AG10803 (cell line): ENCODE measurements at places on chromosomes 1 and 21.

DNA sequence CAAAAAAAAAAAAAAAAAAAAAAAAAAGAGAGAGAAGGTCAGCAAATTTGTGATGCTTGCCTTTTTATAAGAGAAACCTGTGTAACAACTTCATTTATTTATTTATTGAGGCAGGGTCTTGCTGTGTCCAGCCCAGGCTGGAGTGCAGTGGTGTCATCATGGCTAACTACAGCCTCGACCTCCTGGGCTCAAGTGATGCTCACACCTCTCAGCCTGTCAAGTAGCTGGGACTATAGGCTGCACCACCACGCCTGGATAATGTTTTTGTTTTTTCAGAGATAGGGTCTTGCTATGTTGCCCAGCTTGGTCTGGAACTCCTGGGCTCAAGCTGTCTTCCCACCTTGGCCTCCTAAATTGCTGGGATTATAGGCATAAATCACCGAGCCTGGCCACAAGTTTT is 42.4 kb downstream of the DHCR24 start:
- DNase-seq, result no peak

GRCh38 chr1:6517435-6517851 is 26.0 kb upstream of the PLEKHG5 start:
- DNase-seq, result no peak

DNA sequence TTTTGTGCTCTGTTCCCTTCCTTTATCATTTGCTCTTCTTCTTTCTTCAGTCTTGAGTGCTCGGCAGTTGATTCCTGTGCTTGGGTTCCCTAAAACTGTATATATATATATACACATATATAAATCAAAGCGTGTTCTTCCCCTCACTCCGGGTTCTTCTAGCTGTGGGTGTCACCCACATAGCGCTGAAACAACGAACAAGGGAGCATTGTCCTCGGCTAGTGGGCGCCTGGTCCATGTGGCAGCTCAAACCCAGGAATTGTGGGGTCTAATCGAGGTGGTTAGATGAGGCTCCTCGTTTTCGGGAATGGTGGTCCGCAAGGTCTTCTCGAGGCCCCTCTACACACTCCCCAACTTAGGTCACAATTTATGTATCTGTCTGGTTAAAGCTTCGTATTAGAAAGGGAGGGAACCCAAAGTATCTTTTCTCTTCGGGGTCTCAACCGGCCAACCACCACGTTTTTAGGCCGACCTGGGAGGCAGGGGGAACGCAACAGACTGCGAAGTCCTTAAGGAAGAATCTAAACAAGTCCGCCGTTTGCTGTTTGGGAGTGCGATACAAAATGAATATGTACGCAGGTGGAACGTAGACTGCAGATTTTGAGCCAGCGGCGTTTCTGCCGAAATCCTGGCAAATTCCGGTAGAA is 504 bp upstream of the SDHC start:
- DNase-seq, result no peak

- DNase-seq, result no peak
Measured at GRCh38 chr1:109354929-109355328, 42.8 kb downstream of the SORT1 start.

GRCh38 chr1:175332515-175332914 is 139.9 kb upstream of the KIAA0040 start:
- DNase-seq, result no peak

DNA sequence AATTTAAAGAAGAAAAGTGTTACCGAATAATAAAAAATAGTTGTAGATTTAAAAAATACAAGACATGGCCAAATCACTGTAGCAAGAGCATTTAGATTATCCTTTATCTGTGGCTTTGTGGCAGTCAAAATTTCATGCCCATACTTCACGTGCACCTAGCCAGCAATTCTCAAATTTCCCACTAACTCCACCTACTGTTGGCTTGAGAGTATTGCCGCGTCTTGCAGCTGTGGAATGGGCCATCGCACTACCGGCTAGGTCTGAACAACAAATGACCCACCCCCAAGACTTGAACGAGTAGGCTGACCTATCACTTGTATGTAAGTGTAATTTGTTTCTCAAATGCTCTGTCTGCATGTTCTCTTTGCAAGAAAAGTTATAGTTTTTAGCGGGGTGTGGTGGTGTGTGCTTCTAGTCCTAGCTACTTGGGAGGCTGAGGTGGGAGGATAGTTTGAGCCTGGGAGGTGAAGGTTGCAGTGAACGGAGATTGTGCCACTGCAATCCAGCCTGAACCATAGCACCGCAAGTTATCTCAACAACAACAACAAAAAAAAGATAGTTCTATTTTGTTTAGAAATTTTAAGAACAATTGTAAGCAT is 4.1 kb downstream of the KRTAP13-4 start:
- DNase-seq, result peak; percentile 2

- no peak for DNase-seq
Measured at GRCh38 chr1:18721776-18722175, 91.1 kb downstream of the PAX7 start.

GRCh38 chr1:29625084-29625420 is 388.7 kb downstream of the PTPRU start:
- DNase-seq, result no peak

GRCh38 chr1:87796471-87796901 is 467.8 kb downstream of the LMO4 start:
- no peak for DNase-seq

DNA sequence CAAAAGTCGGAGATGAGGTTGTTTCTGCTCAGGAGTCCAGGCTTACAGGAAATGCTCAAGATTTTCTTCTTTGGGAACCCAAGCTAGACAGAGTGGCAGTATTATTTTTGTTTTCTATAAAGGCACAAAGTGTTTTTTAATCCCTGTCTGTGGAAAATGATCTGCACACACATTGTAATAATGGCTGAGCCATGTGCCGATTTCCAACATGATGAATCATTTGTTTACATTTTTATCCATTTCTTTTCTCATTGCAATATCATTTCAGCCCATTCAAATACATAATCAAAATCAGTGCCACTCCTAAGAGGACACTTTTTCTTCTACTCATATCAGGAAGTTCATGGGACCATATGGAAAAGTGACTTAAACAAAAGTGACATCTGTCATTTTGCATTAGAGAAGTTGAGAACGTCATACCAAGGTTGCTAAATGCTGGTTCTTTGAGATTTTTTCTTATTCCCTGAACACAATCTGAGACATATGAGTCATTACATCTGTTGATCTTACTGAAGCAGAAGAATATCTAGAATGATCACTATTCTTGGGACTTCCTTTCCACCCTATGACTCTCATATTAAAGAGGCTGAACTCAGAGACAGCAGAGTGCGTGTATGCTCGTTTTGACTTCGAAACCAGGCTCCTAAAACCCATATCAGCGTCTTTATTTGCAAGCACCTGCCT is 44.9 kb downstream of the ACTA1 start:
- DNase-seq, result peak; percentile 48

DNA sequence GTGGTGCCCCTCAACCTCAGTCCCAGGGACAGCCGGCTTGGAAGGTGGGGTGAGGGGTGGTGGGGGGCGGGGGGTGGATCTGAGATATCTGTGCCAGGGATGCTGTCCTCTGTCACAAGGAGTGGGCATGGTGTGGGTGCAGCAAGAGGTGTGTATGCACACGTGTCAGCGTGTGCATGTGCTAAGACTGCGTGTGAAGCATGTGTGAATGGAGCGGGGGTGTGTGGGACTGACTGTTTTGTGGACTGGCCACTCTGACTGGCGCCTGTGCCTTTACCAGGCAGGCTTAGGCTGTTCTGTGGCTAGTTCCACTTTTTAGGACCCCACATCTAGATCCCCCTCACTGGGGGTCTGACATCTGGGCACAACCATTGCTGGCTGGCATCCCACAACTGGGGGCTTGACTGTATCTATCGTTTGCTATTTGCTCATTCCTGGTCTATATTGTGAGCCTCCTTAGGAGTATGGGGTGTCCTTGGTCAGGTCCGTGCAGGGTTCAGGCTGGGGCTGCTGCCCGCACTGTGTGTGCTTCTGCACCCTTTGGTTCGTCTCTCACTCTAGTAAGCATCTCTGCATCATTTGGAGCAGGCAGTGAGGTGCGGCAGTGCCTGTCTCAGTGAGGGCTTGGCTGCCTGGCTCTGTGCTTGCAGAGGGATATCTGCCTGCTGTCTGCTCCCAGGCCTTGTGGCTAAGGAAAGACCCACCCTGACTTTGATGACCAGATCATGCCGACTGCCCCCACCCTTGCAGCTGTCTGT is 1.9 kb downstream of the AMPD2 start:
- peak; percentile 25 for DNase-seq

DNA sequence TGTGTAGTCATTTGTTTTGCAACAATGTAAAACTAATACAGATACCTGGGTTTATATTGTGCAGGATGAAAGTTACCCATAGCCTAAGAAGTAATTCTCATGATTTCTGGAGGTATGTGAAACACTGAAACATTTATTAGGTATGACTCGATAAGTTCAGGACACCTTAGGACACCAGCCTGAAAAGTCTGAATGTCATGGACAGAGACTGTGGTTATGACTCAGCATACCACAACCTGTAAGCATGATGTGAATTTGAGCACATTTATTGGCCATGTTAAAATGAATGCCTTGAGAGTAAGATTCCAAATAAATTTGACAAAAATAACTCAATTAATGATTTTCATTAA is 1471.7 kb upstream of the B3GALT2 start:
- DNase-seq, result no peak

- no peak for DNase-seq
Measured at GRCh38 chr1:116113615-116114014, 2.4 kb downstream of the MAB21L3 start.

- DNase-seq, result no peak
Measured at GRCh38 chr1:45365051-45365450, 24.8 kb upstream of the MUTYH start.

DNA sequence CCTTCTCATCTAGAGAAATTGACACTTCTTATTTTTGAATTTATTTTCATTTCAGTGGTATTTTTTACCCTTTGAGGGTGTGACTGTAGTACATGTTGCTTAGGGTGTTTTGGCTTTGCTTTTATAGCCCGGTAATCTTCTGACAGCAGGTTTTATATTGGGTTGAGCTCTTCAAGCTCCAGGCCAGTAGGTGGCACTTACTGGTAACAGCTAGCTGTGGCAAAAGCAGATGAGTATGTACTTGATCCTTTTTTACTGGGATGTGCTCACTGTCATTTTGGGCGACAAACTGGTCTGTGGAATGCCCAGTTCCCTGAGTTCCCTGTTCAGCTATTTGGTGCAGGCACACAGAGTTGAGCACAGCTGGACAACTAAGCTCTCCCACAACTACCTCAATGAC is 916.2 kb upstream of the B3GALT2 start:
- no peak for DNase-seq

DNA sequence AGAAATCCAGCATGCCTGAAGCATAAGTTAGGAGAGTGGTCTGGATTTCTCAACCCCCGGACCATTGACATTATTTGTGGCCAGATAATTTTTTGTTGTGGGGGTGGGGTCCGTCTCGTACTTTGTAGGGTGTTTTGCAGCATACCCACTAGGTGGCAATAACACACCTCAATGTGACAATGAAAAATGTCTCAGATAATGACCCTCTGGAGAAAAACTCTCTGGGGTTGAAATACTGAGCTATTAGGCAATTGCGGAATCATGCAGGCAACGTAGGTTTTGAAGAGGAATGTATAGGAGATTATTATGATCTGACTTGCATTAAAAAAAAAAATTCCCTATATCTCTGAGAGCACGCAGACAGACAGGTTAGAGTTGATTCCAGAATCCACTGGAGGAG is 25.3 kb upstream of the RRP15 start:
- DNase-seq, result no peak

GRCh38 chr21:41824466-41825207 is 54.5 kb downstream of the PRDM15 start:
- no peak for DNase-seq

DNA sequence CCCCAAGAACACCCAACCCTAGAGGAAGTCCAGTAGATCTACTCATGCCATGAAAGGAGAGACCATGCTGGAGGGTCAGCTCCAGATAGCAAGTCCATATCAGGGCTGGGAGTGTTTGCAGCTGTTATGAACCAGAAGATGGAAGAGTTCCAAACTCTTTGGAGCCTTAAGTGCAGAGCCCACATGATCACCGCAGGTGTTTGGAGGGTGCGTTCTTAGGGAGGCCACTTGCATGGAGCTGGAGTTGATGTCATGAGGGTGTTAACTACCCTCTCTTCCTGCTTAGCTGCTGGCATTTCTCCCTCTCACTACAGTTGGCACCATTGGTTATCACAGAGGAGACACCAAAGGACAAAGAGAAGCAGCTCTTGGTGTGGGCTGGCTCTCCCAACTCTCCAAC is 616.9 kb downstream of the AJAP1 start:
- DNase-seq, result no peak

DNA sequence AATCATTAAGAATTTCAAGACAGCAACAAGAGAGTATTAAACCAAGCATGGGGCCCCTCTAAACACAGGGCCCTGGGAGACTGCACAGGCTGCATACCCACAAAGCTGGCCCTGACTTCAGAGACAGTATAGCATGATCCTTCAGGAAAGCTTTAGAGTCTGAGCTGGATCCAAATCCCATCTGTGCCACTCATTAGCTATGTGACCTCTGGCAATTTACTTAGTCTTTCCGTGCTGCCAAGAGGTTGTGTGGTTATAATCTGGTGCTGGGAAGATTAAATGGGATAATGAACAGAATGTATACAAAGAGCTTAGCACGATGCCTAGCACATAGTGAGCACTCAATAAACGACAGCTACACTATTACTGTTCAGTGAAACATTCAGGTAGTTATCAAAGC is 4.0 kb downstream of the PHC2 start:
- DNase-seq, result no peak

DNA sequence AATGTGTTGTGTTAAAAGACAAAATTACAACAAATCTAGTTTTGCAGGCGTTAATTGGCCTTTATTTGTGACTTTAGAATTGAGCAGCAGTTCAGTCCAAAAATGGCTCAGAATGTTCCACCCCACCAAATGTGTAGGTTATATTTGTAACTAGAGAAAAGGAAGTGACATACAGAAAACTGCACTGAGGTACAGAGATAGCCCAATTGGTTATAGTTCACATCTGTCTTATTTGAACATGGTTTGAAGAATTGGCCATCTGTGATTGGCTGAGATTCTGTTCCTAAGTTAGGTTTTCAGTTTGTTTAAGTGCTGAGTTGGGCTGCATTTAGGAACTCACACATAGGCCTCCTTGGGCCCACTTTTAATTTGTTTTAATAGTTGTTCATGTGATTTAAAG is 12.0 kb upstream of the FMO2 start:
- DNase-seq, result no peak

DNA sequence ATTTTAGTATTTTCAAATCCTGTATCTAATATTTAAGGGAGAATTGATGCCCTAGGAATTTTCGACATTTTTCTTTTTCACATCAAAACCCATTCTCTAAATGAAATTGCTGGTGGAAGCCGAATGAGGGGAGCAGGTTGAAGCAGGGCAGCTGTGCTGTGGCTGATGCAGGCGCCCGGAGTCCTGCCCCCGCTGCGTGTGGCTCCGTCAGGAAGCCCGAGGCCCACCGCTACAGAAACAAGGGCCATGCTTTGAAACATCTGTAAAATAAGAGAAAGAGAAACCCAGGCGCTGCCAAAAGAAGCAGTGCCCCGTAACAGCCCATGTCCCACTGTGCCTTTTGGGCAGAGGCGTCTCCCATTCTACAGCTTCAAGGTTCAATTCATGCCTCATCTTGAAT is 41.1 kb downstream of the TENT5C start:
- no peak for DNase-seq
